ENCODE measurements at places on chromosomes 1 and 21. TPM values are rescaled to one million over a fixed set of nuclear protein-coding genes. Genes with fewer than 3 reads are reported as not detected.

DNA sequence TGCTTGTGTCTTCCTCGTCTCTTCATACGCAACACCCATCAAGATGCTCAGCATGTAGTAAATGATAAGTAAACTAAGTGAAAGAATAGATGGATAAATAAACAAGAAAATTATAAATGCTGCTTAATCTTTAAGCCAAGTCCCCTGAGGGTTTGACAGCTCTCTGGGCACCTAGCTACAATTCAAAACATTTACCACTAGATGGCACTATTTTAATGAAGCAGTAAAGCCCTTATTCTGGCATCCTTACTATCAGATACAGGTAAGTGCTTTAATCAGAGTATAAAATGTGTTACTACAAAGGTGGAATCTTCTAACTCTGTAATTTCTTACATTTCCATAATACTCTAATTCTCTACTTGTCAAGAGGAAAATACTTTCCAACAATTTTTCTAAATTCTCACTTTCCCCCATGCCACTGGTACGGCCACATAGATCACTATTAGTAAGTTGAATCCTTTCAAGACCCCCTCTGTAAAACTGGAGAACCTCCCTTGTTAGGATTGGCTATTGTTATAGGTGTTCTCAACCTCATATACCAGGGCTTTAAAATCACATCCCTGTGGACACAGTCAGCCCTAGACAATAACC is 137.8 kb downstream of the BARHL2 start:
- H3K27me3 ChIP-seq: no peaks in the 10 kb centered on the region
- no peaks in the 10 kb centered on the region for H3K36me3 ChIP-seq
- H3K4me1 ChIP-seq: no peaks in the 10 kb centered on the region
- DNase-seq: no peak
- no peak overlapping the region for H3K27ac ChIP-seq

DNA sequence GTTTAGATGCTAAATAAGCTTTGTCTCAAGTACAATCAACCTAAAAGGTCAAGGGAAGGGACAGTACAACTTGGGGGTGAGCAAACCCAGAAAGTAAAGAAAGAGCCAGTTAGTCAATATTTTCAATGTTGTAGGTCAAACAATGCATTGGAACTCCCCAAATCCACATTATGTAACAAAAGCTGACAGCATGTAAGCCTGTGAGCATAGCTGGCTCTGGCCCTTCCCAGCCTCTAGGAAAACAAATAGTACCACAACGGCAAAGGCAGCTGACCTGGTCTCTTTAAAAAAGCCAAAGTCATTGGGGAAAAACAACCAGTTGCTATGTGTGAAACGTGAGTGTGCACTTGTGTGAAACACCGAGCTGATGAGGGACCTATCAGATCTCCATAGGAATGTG is 3.4 kb downstream of the CBR1 start:
- no peak overlapping the region for H3K27ac ChIP-seq
- no peaks in the 10 kb centered on the region for H3K27me3 ChIP-seq
- peaks cover 41% of the 10 kb centered on the region for H3K36me3 ChIP-seq
- H3K4me3 ChIP-seq: peak overlapping the region; percentile 21

GRCh38 chr1:37657620-37658412 is 23.1 kb upstream of the RSPO1 start:
- no peaks in the 10 kb centered on the region for H3K4me1 ChIP-seq
- no peak overlapping the region for H3K27ac ChIP-seq
- DNase-seq: no peak
- H3K4me3 ChIP-seq: no peak overlapping the region

DNA sequence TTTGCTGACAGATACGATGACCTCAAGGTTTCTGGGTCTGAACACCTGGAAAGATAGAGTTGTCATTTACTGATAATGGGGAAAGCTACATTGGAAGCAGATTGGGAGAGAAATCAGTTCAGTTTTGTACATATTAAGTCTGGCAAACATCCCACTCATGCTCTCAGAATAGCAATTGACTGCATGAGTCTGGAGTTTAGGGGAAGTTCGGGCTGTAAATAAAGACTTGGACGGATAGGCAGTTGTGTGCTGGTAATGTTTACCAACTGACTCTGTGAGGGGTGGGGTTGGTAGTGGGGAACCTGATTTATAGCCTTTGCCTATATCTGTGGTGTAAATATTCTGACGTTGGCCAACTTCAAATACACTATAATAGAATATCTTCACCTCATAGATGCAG is 4.0 kb downstream of the H6PD start:
- no peaks in the 10 kb centered on the region for H3K27me3 ChIP-seq
- H3K4me3 ChIP-seq: peak overlapping the region; percentile 53
- H3K4me1 ChIP-seq: peaks cover 58% of the 10 kb centered on the region

- H3K4me3 ChIP-seq: no peak overlapping the region
- peaks cover 11% of the 10 kb centered on the region for H3K27me3 ChIP-seq
- H3K36me3 ChIP-seq: no peaks in the 10 kb centered on the region
- H3K27ac ChIP-seq: no peak overlapping the region
- DNase-seq: no peak
Measured at GRCh38 chr1:214006845-214007244, 19.1 kb downstream of the PROX1 start.

DNA sequence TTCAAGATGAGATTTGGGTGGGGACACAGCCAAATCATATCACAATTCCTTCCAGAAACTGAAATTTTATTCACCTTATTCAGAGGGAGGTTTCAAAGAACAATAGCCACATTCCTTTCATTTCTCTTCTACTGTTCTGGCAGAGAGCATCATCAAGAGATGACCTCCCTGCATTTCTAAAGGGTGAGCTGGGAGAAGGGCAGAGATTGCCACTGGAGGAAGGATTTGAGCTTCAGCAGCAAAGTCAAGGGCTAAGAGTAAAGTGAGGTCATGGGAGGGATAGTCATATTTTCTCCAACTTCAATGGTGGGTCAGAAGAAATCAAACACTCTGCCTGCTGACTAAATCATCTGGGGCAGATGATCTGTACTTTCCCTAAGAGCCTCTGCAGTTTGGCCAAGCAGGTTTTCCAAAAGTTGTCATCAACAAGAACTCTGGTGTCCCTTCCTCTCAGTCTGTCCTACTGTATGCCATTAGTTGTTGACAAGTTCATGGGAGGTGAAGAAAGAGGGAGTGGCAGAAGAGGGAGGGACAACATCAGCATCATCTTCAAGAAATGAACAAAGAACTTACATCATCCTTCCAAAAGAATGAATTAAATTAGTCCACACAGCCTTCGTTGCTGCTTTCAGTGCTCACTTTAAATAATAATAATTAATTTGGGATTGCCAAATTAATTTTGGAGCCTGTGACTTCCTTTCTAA is 298.3 kb downstream of the ASTN1 start:
- H3K36me3 ChIP-seq: no peaks in the 10 kb centered on the region
- no peak overlapping the region for H3K4me3 ChIP-seq
- no peak overlapping the region for H3K27ac ChIP-seq
- no peaks in the 10 kb centered on the region for H3K4me1 ChIP-seq
- H3K27me3 ChIP-seq: no peaks in the 10 kb centered on the region

GRCh38 chr21:18026359-18026758 is 207.2 kb upstream of the C21orf91 start:
- no peak for DNase-seq
- H3K27me3 ChIP-seq: no peaks in the 10 kb centered on the region
- H3K27ac ChIP-seq: no peak overlapping the region
- no peak overlapping the region for H3K4me3 ChIP-seq

DNA sequence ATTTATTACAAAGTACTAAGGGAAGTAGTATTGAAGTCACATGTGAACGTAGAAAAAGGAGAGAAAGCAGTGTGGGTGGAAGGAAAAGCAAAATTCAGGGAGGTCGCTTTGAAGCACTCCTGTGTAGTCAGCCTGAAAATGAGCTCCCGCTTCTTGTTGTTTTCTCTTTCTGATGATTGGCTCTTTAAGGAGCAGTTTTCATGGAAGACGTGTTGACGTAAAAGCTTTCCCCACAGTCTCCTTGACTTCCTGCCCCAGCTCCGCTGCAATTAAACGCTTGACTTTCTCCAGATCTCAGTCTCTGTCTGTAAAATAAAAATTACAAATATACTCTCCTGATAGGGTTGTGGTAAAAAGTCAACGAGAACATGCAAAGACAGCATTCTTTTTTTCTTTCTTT is 661.5 kb upstream of the ZP4 start:
- H3K36me3 ChIP-seq: no peaks in the 10 kb centered on the region
- H3K4me1 ChIP-seq: no peaks in the 10 kb centered on the region
- no peak overlapping the region for H3K4me3 ChIP-seq
- no peak overlapping the region for H3K27ac ChIP-seq

GRCh38 chr1:151146412-151147131 is at the start of gene SEMA6C:
Gene SEMA6C, minus strand, starts transcription at chr1:151146631. Its CDS starts 4,010 bp downstream, at chr1:151142621.
- peak; percentile 98 for DNase-seq
- peak within 1 kb of the TSS; percentile 90 for H3K4me3 ChIP-seq

Gene ZBTB8A
- total RNA-seq: 0.19 TPM

Gene OR6N1
- total RNA-seq: not detected
